Suprapubic skin (tissue), 4 donors: ENCODE measurements at places on chromosomes 1 and 21. TPM values are rescaled to one million over a fixed set of nuclear protein-coding genes. Genes with fewer than 3 reads are reported as not detected.
A peak's percentile ranks its signal among the peaks of the same experiment; 100 is the strongest.

DNA sequence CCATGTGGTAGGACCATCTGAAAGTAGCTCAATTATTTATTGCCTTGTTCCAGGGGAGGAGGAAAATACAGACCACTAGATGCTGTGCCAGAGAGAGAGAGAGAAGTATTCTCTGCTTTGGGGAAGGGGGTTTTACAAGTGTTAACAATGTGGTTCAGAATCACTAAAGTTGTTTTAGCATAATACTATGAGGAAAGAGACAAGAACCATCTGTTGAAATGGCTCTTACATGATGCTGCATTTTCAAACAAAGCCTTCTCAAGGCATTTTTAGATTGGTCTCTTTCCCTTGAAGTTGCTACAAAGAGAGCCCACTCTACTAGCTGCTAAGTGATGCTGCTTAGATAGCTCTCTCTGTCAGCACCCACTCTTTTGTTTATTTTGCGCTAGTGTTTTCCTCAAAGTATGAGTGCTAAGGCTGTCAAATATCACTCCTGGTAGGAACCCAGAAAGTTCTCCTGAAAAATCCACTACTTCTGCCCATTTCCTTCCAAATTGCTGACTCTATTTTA is 255.1 kb downstream of the NFIA start:
- H3K27ac ChIP-seq: peak overlapping the region; percentile 89
- DNase-seq: no peak
- peak overlapping the region; percentile 13 for H3K4me3 ChIP-seq
- H3K36me3 ChIP-seq: no peaks in the 10 kb centered on the region
- H3K27me3 ChIP-seq: no peaks in the 10 kb centered on the region

DNA sequence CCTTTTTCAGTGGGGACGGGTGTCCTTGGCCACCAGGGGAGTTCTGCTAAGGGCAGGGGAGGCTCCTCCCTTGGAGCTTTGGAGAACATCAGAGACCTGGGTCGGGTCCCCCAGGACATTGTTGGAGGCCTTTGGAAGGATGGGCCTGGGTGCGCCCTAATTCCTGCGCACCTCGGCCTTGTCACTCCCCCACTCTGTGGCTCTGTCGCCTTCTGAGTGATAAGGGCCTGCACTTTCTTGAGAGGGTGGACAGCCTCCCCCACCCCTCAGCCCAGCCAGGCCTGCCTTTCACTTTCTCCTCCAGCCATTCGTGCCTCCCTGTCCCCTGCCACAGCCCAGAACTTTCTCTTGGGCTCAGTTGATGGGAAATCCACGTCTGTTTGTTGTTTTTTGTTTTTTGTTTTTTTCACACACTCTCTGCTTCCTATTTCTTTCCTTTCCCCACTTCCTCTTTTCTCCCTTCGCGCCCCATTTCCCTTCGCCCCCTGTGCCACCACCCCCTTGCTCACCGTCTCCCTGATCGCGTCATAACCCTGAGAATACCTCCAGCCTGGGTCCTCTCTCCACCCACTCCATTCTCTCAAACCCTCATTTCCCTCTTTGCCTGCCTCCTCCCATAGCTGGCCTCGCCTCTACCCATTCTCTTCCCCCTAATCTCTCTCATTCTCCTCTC is 85.6 kb downstream of the PAX7 start:
- no peak overlapping the region for H3K4me3 ChIP-seq
- no peak for DNase-seq
- peaks cover 9% of the 10 kb centered on the region for H3K4me1 ChIP-seq
- H3K27me3 ChIP-seq: peaks cover 80% of the 10 kb centered on the region

DNA sequence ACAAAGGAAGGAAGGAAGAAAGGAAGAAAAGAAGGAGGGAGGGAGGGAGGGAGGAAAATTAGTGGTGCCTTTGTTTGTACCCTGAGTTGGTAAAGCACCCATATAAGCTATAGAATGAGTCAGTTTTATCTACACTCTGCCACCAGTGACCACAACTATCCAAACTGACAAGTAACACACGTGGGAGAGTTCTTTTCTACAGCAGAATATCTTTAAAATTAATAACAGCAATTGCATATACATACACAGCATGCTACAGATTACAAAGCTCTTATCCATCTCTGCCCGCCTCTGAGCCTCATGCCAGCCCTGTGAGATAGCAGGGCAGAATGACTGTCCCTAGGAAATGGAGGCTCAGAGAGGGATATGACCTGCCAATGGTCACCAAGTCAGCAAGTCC is 20.3 kb downstream of the CDCP2 start:
- DNase-seq: no peak
- no peaks in the 10 kb centered on the region for H3K27me3 ChIP-seq
- no peak overlapping the region for H3K4me3 ChIP-seq
- H3K4me1 ChIP-seq: no peaks in the 10 kb centered on the region

DNA sequence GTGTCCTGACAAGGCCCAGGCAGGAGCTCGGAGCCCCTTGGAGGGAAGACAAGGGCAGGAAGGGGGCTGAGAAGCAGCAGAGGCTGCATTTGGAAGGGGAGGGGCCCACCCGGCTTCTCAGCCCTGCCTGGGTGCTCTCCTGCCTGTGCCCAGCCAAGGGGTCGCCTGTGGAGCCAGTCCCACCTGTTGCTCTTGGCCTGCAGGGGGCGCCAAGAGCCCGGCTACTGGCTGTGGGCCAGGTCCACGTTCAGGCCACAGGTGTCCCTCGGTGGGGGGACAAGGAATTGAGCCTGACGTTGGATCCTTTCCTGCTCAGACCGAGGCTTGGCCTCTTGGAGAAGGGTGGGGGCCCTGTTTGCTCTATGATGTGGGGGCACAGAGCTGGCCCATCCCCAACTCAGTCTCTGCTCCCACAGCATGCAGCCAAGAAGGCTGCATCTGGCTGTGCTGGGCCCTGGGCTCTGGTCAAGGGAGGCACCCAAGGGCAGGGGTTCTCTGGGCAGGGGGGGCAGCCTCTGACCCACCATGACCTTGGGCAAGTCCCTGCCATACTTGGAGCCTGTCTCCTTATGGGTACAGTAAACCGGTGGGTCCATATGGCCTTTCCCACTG is 10.9 kb downstream of the WNT4 start:
- H3K27me3 ChIP-seq: no peaks in the 10 kb centered on the region
- no peaks in the 10 kb centered on the region for H3K36me3 ChIP-seq
- DNase-seq: no peak
- H3K27ac ChIP-seq: no peak overlapping the region
- H3K4me1 ChIP-seq: peaks cover 27% of the 10 kb centered on the region
- H3K4me3 ChIP-seq: no peak overlapping the region

GRCh38 chr1:6963912-6964307 is 178.7 kb downstream of the CAMTA1 start:
- H3K36me3 ChIP-seq: no peaks in the 10 kb centered on the region
- H3K27me3 ChIP-seq: peaks cover 29% of the 10 kb centered on the region
- no peak for DNase-seq
- no peak overlapping the region for H3K27ac ChIP-seq
- H3K4me3 ChIP-seq: no peak overlapping the region
- H3K4me1 ChIP-seq: peaks cover 18% of the 10 kb centered on the region

- H3K27me3 ChIP-seq: no peaks in the 10 kb centered on the region
- peaks cover 29% of the 10 kb centered on the region for H3K4me1 ChIP-seq
- no peak overlapping the region for H3K4me3 ChIP-seq
- DNase-seq: no peak
- no peak overlapping the region for H3K27ac ChIP-seq
- H3K36me3 ChIP-seq: peaks cover 9% of the 10 kb centered on the region
Measured at GRCh38 chr1:46404482-46405196, 10.5 kb downstream of the FAAH start.

CHIA gene
- total RNA-seq: not detected

PLEKHG5 gene
- 115 TPM for total RNA-seq
